Transverse colon (tissue), 4 donors: ENCODE measurements at places on chromosomes 1 and 21. TPM values are rescaled to one million over a fixed set of nuclear protein-coding genes. Genes with fewer than 3 reads are reported as not detected.
A peak's percentile ranks its signal among the peaks of the same experiment; 100 is the strongest.

GRCh38 chr1:27408151-27408550 lies 15.7 kb downstream of the GPR3 start:
- DNase-seq = no peak

GRCh38 chr1:8122160-8122476 lies 96.0 kb upstream of the ERRFI1 start:
- no peak for DNase-seq

- DNase-seq = peak; percentile 55
Observed at GRCh38 chr1:151314137-151314875, 12.9 kb downstream of the PI4KB start.

The CNR2 gene
- total RNA-seq = 3.4 TPM

The WNT4 gene
- not detected for total RNA-seq

GRCh38 chr1:3282656-3283430 lies 171.6 kb upstream of the ARHGEF16 start:
- no peak for DNase-seq

DNA sequence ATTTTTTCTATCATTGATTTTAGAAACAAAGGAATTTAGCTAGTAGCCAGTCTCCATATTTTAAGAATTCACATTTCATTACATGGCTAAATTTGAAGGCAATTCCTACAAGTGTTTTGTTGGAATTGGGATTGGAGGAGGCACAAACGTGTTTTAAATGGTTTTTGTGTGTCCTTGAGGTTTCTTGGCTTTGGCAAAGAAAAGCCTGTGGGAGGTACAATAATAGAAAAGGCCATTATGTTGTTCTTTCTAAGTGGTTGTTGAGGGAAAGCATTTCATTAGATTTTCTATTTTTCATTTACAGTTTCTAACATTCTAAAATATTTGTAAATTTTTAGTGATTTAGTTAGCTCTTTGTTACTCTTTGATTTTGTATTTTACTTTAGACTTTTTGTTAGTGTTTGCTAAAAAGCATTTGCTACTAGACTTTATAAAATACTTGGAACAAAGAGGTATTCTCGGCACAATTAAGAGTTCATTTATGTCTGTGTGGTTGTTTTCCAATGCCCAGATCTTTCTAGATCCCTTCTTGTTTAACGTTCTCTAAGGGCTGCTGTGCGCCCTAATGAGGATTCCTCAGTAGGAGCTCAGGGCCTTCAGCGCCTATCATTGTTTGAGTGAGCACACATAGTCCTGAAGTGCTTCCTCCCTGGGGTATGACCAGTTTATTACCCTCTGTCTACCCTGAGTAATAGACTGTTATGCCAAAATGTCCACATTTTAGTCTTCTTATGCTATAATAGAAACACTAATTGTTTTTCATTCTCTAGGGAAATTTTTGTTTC lies 70.0 kb upstream of the KIAA1614 start:
- no peak for DNase-seq

DNA sequence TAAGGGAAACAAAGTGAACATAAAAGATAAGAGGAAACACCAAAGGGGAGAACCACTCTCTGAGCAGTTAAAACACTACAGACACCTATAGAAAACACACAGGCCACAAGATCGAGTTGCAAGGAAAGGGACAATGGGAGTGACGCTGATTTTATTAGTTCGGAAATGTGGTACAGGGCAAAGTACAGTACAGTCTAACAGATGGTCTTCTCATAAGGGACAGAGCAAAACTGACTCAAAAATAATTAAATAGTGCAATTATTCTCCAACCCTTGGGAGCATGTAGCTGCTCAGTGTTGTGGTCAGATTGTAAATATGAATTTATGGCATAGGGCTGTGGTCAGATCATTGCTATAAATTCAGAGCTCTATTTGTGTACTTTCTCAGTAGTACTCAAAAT lies 352.0 kb downstream of the USH2A start:
- no peak for DNase-seq

DNA sequence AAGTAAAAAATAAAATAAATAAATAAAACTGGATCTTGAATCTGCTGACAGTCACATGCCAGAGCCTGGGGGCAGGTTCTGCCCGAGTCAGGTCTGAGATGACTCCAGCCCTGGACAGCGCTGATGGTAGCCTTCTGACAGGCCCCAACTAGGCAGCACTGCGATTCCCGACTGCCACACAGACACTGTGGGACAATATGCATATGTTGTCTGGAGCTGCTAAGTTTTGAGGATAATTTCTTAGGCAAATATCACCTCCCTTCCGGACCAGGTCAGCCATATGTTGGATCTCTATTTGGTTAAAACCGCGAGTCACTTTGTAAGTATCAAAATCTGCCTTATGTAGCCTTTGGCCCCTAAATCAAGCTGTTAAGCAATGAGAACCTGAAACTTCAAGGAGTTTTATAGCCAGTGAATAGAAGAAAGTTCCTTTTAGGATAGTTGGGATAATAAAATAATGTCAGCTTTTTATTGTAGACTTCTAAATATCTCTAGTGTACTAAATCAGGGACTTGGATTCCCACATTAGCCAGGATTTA lies 20.8 kb upstream of the TRIM17 start:
- DNase-seq = no peak
